ENCODE measurements at places on chromosomes 2 and 18.
A peak's percentile ranks its signal among the peaks of the same experiment; 100 is the strongest.

DNA sequence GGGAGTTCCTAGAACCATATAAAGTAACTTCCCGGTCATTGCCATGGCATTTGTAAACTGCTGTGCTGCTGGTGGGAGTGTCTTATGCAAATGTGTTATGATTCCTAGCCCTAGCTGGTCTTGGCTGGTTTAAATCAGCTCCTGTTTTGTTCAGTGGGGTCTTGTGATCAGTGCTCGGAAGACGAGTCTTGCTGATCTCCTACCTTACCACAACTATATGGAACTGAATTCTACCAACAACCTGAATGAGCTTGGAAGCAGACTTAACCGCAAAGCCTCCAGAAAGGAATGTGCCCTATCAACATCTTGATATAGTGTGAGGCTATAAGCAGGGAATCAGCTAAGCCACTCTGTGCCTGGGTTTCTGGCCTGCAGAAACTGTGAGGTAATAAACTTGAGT, 33.5 kb downstream of the POLE4 start:
- DNase-seq = no peak

DNA sequence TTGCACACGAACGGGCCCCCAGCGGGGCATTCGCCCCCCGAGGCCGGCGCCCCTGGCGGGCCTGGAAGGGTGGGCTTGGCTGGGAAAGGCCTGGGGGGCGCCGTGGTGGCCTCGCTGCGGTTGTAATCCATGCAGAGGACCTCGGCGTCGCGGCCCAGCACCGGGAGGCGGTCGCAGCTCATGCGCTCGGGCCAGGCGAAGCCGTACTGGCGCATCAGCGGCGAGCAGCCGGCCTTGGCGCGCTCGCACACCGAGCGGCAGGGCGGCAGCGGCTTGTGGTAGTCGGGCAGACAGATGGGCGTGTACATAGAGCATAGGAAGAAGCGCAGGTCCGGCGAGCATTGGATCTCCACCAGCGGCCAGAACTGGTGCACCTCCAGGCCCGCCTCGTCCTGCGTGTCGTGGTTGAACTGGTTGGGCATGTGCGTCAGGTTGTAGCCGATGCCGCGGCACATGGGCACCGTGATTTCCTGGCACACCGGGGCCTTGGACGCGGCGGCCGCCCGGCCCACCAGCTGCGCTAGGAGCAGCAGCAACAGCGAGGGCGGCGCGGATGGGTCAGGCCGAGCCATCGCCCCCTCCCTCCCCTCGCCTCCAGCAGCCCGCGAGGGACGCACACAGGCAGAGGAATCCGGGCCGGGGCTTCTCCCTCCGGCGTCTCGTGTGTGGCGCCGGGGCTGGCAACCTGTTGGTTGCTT, 1.4 kb downstream of the FZD5 start:
- peak; percentile 41 for DNase-seq

- DNase-seq = no peak
Observed at GRCh38 chr2:213537579-213537978, 253.3 kb downstream of the SPAG16 start.

- DNase-seq = no peak
Observed at GRCh38 chr18:79411614-79412526, 16.1 kb downstream of the NFATC1 start.

GRCh38 chr2:121043061-121043826, 241.8 kb downstream of the TFCP2L1 start:
- no peak for DNase-seq

DNA sequence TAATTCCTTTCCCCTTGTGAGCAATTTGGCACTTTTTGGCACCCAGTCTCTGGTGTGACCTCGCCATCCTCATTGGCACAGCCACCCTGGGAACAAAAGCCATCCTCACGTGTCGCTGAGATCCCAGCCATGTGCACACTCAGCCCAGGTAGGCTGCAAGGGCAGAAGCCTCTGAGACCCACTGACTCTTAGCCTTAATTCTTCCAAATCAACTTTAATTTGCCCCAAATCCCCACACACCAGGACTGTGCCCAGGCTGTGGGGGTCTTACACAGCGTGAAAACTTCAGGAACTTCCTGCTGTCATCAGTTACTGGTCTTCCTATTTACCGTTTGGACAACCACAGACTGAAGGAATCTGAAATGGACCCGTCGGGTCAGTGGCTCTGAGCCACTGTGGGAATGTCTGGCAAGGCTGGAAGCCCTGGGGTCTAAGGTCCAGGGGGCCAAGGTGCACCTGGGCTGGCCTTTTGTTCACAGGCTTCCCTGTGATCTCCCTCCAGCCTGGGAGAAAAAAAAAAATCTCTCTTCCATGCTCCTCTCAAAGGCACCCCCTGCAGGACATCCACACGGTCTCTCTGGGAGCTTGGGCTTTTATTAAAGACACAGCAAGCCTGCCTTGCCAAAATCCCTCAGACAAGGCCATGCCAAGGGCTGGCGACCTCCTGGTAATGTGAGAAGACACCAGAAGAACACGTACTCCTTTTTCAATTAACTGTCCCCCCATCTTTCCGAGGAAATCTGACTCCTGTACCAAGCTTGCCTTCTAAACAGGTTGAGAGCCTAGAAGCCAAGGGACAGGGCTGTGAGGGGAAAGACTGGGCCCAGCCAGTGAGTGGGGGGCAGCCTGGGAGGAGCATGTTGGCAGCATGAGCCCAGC, 42.1 kb upstream of the LAPTM4A start:
- no peak for DNase-seq

- DNase-seq = no peak
Observed at GRCh38 chr2:200338692-200339091, 32.2 kb downstream of the SPATS2L start.

DNA sequence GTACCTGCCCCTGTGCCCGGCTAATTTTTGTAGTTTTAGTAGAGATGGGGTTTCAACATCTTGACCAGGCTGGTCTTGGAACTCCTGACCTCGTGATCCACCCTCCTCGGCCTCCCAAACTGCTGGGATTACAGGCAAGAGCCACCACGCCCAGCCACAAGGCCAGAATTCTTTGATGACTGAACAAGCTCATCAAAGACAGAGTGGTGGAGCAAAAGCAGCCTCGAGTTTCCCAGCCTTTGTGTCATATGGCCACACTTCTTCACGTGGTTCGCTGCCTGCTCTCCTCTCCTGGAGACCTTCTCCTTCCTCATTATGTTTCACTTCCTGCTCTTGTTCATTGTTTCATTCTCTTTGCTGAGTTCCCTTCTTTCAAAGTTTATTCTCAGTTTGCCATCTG, 9.9 kb upstream of the NPC1 start:
- no peak for DNase-seq

DNA sequence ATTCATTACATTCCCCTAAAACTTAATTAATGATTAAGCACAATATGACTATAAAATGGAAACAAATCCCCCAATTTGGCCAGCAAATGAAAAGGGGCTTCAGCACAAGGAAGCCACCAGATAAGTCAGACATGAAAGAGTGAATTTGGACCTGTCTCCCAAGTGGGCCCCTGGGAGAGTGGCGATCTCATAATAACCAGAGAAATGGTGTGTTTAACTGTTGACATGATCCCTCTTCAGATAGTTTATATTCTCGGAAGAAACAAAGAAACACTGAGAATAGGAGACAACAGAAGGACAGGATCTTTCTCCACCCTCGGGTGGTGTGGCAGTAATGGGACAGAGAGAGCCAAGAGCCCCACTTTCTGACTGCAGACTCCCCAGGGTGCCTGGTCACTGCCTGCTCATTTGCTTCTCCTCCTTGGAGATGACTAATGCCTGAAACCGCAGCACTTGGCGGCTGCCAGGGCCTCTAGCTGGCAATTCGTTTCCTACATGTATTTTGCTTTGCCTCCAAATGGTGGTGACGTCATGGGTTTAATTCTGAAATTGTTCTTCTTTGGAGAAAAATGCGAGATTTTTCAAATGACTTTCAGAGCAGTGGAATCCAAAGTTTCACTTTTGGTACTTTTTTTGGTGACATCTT, 46.4 kb upstream of the SPP2 start:
- DNase-seq = peak; percentile 42

DNA sequence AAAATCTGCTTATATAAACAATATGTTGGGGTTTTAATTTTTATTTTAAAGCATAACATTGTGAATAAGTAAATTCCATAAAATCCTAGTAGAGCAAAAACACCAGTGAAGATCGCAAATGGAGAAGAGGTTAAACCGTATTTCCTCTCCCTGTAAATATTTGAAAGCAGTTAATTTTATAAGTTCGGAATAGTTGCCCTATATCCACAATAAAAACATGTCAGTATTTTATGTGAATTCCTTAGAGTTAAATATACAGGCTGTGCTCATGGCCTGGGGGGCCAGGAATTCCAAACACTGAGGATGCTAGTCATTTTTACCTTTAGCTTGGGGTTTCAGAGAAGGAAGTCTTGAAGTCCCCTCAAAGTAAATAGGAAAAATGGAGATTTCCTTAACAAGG, 135.0 kb downstream of the FIGN start:
- DNase-seq = no peak

- DNase-seq = no peak
Observed at GRCh38 chr18:66599190-66599589, 4.7 kb downstream of the CDH19 start.

GRCh38 chr2:205556841-205557539, 125.3 kb upstream of the NRP2 start:
- DNase-seq = no peak

DNA sequence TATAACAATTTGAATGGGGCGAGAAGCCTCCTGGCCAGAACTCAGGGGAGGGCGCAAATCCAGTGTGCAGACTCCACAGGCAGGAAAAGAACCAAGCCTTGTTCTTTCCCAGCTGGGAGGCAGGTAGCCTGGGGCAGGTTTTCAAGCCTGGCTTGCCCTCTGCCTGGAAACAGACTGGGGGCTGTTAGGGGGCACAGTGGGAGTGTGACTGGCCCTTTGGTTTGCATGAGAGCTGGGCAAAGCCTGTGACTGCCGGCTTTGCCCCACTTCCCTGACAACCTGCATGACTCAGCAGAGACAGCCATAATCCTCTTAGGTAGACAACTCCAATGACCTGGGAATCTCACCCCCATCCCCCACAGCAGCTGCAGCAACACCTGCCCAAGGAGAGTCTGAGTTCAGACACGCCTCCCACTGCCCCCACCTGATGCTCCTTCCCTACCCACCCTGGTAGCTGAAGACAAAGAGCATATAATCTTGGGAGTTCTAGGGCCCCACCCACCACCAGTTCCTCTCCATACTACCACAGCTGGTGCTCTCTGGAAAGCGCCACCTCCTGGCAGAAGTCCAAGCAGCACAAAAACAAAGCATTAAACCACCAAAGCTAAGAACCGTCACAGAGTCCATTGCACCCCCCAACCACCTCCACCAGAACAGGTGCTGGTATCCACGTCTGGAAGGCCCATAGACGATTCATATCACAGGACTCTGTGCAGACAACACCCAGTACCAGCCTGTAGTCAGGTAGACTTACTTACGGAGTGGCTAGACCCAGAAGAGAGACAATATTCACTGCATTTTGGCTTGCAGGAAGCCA, 402.5 kb downstream of the STK39 start:
- no peak for DNase-seq

- DNase-seq = no peak
Observed at GRCh38 chr2:228846161-228846560, 424.9 kb downstream of the PID1 start.

GRCh38 chr18:39730606-39731005, 2165.0 kb upstream of the CELF4 start:
- DNase-seq = no peak

DNA sequence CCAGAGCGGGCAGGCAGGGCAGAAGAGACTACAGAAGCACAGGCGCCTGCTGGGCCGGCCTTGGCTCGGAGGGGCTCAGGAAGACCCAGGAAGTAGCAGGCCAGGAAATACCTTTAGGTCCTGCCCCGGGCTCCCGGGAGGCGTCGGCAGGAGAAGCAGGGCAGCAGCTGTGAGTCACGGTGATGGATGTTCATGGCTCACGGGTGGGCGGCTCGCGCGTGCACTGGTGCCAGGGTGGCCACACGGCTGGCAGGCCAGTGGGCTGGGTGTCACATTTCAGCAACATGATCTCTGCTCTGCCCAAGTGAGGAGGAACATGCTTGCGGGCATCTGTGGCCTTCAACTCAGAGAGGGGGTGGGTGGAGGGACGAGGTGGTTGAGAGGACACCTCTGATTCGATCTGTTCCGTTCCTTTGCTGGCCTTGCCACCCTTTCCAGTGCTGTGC, 139.3 kb downstream of the KLHL29 start:
- DNase-seq = no peak

GRCh38 chr2:18525852-18526251, 34.6 kb downstream of the RDH14 start:
- no peak for DNase-seq

DNA sequence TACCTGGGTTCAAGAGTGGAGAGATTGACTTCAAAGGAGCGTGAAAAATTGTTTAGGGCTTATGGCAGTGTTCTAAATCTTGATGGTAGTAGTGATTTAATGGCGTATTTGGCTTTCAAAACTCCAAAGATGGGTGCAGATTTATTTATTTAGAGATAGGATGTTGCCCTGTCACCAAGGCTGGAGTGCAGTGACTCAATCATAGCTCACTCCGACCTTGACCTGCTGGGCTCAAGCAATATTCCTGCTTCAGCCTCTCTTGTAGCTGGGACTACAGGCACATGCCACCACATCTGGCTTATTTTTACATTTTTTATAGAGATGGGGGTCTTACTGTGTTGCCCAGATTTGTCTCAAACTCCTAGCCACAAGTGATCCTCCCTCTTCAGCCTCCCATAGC, 52.5 kb downstream of the FAM117B start:
- no peak for DNase-seq

- no peak for DNase-seq
Observed at GRCh38 chr2:117703858-117704257, 110.6 kb upstream of the DDX18 start.

GRCh38 chr2:8680822-8681760, 765 bp upstream of the ID2 start:
- DNase-seq = peak; percentile 71

DNA sequence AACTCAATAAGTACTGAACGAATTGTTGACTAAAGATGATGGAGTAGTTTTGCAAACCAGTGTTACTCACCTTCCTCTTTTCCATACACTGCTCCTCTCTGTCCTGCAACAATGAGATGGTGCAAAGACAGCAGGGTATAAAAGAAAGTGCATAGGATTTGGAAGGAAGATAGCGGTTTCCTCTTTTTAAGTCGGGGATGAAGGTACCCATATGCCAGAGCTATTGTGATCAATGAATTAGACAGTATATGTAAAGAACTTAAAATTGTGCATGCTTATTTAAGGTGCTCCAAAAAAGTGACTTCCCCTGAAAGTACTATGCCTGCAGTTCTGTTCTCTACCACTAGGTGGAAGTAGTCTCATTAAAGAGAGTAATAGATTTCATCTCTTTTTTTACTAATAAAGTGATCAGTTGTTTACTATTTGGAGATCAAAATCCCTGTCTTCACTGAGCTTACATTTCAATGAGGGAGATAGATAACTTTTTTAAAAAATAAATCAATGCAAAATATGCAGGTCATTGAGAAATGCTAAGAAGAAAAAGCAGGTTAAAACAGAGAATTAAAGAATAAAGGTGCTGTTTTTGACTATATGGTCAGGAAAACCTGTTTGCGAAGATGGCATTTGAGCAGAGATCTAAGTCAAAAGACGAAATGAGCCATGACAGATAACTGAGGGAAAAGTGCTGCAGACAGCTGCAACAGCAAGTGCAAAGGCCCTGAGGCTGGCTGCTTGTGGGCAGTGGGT, 339.7 kb upstream of the SLC14A2 start:
- no peak for DNase-seq

Data from activated naive CD8-positive, alpha-beta T cell treated with anti-CD3 and anti-CD28 coated beads for 36 hours (primary cell).